Peyer's patch (tissue), 4 donors: ENCODE measurements at places on chromosomes 6 and 20. TPM values are rescaled to one million over a fixed set of nuclear protein-coding genes. Genes with fewer than 3 reads are reported as not detected.

DNA sequence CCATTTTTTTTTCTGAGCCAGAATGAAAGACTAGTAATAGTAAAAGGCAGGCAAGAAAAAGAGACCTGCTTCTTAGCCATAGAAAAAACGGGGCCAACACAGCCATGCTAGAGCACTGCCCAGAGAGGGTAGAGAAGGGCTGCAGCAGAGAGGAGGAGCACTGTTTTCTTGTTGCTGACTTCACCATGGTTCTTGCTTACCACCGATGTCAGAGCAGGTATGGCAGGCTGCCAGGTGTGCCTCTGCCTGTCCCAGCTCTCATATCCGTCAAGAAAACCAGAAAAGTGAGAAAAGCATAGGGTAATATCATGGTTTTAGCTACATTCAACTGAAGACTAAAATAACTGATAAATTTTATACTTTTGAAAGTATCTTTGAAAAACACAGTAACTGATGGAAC is 60.7 kb downstream of the DTNBP1 start:
- no peak for DNase-seq

DNA sequence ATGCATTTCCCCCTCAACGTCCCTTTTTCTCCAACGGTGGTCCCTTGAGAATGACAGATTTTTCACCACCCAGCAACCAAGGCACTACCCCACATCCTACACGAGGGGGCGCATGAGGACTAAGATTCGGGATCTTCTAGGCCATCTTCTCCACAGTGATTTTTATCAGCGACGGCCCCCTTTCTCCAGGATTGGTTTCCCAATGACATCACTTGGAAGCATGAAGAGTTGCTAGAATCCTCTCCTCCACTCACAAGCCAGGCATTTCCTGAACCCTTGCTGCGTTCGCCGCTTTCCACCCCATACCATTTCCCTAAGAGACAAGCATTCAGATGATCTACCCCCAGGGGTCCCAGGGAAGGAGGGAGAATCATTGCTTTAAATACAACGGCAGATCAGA is 252.0 kb downstream of the HIVEP2 start:
- peak; percentile 56 for DNase-seq

DNA sequence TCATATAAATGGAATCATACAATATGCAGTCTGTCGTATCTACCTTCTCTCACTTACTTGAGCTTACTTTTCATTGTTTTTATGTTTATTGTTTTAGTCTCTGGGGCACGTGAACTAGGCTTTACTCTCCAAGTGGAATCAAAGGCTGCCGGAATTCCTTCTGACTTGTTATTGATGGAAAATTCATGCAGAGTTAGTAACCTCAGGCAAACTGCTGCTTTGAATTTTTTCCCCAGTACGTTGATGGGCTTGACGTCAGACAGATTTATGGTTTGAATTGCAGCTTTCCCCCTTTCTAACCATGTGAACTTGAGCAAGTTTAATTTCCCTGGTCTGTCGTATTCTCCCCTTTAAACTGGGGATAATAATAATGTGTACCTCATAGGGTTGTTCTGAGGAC is 68.6 kb downstream of the ZDHHC14 start:
- no peak for DNase-seq

DNA sequence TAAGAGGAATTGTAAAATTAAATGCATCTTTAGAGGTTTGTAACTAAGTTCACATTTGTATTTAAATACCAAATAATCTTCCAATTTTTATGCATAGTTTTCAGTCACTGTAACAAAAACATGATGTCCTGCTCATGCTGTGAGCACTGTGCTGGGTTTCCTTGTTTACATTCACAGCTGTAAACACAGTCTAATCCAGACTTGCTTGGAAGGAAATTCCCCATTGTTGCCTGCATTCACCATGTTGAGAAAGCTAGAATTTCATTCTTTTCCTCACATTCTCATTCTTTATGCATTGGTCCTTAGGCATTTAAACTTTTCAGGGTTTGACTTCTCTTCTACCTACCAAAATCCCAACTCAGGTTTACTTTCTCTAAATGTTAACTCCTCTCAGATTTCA is 242.0 kb upstream of the TBX18 start:
- DNase-seq, result no peak

- no peak for DNase-seq
Measured at GRCh38 chr20:36655004-36655403, 9.0 kb upstream of the SLA2 start.

DNA sequence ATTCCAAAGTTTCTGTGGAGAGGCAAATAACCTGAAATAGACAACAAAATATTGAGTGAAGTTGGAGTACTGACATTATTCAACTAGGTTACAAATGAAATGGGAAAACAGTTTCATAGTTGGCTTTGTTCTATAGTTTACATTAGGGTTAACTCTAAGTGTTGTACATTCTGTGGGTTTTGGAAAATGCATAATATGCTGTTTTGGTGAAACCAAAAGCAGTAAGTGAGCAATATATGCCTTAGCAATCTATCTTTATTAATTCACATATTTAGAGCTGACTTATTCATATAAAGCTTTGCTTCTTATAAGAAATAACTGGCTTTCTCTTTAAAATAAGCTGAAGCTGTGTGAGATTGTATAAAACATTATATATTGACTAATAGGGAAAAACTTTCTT is 157.5 kb upstream of the AHI1 start:
- no peak for DNase-seq

GRCh38 chr6:168292826-168293225 is 26.8 kb downstream of the DACT2 start:
- no peak for DNase-seq

GRCh38 chr6:10510592-10511367 is 10.4 kb upstream of the GCNT2 start:
- DNase-seq, result peak; percentile 75

DNA sequence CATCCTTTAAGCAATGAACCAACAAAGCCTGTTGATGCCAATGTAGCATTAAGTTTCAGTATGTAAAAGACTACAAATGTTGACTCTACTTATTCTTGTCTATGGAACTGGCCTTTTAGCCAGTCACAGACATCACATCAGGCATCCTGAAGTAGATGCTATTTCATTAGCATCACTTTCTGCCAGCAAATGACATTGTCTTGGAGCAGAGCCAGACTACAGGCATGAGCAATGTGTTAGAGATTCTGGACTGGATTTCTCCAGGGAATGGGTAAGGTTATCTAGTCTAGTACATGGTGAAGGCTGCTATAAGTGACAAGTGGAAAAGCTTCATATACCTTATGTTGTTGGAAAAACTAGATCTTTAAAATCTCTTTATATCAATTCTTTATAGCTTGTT is 142.9 kb downstream of the ADGRB3 start:
- DNase-seq, result no peak

- DNase-seq, result no peak
Measured at GRCh38 chr6:131205481-131206244, 70.4 kb downstream of the AKAP7 start.

GRCh38 chr6:87754828-87755227 is 52.8 kb upstream of the AKIRIN2 start:
- DNase-seq, result no peak

GRCh38 chr6:13273202-13273930 is 55.0 kb downstream of the TBC1D7 start:
- DNase-seq, result no peak

DNA sequence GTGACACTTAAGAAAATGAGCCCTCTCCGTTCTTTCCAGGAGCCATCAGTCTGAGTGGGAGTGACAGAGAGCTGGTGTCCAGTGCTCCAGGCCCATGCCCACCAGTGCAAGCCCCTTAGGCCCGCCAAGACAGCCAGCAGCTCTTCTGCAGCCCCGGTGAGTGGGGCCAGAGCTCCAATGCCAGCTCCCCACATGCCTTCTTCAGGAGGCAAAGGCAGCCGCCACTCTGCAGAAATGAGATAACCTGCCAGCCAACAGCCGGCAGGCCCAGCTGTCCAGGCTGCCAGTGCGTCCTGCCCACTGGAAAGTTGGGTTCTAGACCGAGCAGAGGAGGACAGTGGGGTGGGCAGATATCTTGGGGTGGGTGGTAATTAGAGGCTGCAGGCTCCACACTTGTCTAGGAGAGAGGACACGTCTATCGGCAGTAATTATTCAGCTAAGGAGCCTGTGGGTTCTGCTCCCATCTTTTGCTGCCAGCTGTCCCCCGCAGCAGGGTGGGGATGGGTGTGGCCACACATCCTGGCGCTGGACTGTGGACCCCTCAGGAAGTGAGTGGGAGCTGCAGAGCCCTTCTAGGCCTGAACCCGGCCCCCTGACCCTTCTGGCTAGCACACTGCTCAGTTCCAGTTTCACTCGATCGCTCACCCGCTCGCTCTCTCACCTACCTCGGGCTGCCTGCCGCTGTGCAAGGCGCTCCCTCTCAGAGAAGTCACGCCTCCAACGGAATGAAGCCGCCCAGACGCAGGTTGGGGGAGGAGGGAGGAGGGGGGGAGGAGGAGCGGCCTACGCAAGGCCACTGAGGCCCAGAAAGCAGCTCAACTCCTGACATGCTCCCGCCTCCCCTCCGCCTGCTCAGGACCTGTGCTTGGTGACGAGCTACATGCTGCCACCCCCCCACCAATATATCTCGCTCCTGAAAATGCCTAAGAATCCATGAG is 3.6 kb downstream of the GRM4 start:
- DNase-seq, result no peak

DNA sequence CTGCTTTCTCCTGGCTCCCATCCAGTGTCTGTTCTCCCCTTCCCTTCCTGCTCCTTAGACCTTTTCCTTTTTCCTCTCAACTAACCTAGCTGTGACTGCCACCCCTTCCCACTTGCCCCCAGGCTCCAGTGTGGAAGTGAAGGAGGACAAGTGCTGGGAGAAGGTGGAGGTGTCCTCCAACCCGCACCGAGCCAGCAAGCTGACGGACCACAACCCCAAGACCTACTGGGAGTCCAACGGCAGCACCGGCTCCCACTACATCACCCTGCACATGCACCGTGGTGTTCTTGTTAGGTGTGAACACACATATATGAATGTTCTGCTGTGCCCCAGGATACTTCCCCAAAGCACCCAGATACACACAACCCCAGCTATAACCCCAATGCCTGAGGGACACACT is 18.5 kb downstream of the CUL9 start:
- no peak for DNase-seq

DNA sequence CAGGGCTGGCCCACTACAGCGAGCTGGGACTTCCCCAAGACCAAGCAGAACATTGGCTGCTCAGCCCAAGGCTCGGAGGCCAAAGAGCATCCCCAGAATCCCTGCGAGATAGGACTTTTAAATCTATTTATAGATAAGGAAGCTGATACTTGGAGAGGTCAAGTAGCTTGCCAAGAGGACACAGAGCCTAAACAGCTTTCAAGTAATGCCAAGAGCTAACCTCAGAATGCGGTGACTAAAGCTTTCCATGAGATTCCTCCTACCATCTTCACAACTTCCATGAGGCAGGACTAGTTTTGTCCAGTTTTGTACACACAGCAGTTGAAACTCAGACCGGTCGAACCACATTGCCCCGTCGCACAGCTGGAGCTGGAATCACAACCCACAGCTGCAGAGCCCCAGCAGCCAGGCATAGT is 168.1 kb upstream of the TOP1 start:
- DNase-seq, result no peak

DNA sequence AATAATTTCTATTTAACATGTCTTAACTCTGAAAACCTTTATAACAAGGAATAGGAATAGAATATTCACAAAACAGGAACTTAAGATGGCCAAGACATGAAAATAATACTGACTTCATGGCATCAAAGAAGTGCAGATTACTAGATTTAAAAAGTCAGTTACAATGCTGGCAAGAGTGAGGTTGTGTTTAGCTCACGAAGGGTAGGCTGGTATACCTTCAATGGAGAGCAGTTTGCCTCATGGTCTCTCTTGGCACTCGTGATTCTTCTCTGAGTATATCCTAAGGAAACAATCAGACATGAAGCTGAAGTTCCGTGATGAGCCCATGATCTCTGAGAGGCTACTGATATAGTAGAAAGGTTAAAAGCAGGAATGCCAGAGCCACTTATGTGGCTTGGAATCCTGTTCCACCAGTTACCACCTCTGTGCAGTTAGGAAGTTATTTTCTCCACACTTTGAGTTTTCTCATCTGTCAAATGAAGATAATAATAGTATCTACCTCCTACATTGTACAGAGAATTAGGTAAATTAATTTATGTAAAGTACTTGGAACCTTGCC is 7.2 kb downstream of the NCOA7 start:
- DNase-seq, result no peak

DNA sequence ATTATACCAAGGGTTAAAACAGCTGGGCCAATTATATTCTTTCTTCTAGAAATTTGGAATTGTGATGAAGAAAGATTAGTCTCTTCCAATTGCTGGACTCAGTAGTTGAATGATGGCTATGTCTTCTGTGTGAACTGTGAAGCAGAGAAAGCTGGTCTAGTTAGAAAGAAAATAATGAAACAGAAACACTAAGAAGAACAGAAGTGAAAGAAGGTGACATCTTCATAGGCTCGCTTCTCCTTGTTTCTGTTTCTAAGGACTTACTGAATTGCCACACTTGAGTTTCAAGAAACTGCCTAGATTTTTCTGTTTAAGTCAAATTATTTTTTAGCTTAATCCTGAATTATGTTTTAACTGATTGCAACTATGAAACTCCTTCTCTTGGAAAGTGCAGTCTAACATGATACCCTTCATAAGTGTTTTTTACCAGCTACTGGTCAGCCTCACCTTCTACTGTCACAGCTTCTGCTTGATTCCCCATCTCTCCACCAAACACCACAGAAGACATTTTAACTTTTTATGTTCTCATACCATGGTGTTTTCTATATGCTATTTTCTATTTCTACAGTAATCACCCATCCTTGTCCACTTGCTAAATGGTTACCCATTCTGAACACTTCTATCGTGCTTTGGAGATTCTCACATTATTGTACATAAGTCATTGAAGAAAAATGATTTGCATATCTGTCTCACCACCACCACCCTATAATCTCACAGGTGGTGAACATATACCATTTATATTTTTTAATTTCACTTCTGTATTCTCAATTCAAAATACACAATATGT is 268.8 kb downstream of the GRIK2 start:
- no peak for DNase-seq

The CST2 gene
- total RNA-seq, result not detected

The CDYL gene
- 32.2 TPM for total RNA-seq

The IMPG1 gene
- total RNA-seq, result not detected

The BNIP5 gene
- 26.3 TPM for total RNA-seq

The DEF6 gene
- 85.8 TPM for total RNA-seq

The CLVS2 gene
- total RNA-seq, result 0.13 TPM

The STK4 gene
- 128 TPM for total RNA-seq
